ENCODE measurements at places on chromosomes 11 and 22. TPM values are rescaled to one million over a fixed set of nuclear protein-coding genes. Genes with fewer than 3 reads are reported as not detected.

Gene OR6A2
- 0.33 TPM for total RNA-seq

Gene USP2
- 7.6 TPM for total RNA-seq

Gene SLC6A5
- total RNA-seq: not detected

Gene FGF19
- total RNA-seq: 7.4 TPM

Gene ME3
- total RNA-seq: 2.2 TPM

Gene LAYN
- total RNA-seq: 3.1 TPM

Gene HBG1
- not detected for total RNA-seq

Gene L3MBTL2
- total RNA-seq: 34.9 TPM

Gene JAML
- total RNA-seq: 0.35 TPM

Gene DERL3
- total RNA-seq: 9.8 TPM

Gene BIK
- 6.8 TPM for total RNA-seq
